ENCODE measurements at places on chromosomes 1 and 21.

- no peak for DNase-seq
Measured at GRCh38 chr21:36816561-36817130, 117.7 kb downstream of the SIM2 start.

DNA sequence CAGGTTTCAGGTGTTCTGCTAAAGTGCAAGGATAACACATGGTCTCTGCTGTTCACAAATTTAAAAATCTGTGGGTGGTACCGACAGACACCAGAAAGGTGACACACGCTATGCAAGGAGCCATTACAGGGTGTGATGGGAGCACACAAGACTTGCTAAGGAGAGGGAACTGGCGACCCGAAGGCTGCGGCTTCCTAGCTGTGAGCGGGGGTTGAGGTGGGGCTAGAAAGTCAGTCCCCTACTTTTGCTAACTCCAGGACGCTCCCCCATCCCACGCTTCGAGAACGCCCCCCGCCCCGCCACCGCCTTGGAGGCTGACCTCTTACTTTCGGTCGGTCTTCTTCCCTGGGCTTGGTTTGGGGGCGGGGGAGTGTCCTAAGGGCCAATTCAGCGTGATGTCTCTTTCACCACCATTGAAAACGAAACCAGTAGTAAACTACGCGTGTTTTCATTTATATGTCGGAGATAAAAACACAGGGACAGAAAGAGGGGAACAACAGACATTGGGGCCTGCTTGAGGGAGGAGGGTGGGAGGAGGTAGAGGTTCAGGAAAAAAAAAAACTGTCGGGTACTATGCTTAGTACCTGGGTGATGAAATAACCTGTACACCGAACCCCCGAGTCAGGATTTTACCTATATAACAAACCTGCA, 1.1 kb downstream of the CKS1B start:
- no peak for DNase-seq

- no peak for DNase-seq
Measured at GRCh38 chr1:81224222-81224621, 576.5 kb upstream of the ADGRL2 start.

DNA sequence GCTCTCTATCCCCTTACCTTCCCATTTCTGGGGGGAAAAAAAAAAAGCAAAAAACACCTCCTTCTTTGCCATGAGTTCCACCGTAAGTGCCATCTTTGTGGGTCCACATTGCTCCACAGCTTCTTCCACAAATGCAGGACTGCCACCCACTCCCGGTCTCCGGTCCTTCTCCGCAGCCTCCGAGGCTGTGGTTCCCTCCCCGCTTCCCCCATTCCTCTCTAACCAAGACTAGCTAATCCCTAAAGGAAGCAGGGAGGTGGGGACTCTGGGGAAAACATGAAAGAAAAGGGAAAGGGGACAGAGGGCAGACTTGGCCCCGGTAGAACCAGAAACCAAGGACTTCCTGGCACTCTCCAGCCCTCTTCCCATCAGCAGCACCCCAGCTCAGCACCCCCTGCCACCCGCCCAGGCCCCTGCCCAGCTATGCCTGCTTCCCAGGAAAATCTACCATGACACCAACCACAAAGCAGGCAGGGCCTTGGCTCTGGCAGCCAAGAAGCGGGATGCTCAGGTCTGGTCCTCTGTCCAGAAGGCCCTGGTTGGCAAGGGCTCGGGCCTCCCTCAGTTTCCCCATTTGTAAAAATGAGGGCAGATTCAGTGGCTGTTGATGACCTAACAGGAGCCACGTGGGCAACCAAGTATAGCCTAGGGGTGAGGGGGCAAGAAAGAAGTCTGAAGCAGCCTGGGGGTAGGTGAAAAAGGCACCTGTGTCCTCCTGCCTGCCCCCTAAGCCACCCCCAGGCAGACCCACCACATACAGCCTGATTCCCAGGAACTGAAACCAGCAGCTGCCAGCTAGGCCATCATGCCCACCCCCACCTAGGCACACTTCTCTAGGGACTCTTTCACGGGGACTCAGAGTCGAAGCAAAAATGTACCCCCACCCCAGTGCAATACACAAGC, 2.5 kb downstream of the EPHA2 start:
- no peak for DNase-seq

DNA sequence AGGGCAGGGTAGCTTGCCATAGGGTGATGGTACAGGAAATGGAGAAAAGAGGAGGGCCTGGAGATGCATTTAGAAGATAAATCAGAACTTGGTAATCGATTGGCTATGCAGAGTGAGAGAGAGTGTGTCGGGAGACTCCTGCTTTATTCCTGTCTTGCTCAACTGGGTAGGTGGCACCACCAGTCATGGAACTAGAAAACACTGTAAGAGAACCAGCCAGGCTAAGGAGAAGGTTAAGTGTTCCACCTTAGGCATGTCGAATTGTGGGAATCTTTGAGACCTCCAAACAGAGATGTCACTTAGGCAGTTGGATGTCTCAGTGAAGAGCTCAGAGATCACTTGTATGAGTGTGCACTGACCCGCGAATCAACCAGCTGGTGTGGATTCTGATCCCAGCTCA, 28.7 kb upstream of the RD3 start:
- no peak for DNase-seq

Measured in stimulated activated CD4-positive, alpha-beta T cell treated with anti-CD3 and anti-CD28 coated beads, TNF-alpha, amount 100 ng/mL, for 1 hour (primary cell).